ENCODE measurements at places on chromosomes 7 and 10.

- no peak for DNase-seq
Measured at GRCh38 chr7:88888684-88889083, 93.1 kb upstream of the TEX47 start.

GRCh38 chr10:82160307-82160706 is 285.3 kb downstream of the NRG3 start:
- no peak for DNase-seq

GRCh38 chr10:21496343-21497176 is 28.9 kb downstream of the SKIDA1 start:
- DNase-seq: peak; percentile 48

DNA sequence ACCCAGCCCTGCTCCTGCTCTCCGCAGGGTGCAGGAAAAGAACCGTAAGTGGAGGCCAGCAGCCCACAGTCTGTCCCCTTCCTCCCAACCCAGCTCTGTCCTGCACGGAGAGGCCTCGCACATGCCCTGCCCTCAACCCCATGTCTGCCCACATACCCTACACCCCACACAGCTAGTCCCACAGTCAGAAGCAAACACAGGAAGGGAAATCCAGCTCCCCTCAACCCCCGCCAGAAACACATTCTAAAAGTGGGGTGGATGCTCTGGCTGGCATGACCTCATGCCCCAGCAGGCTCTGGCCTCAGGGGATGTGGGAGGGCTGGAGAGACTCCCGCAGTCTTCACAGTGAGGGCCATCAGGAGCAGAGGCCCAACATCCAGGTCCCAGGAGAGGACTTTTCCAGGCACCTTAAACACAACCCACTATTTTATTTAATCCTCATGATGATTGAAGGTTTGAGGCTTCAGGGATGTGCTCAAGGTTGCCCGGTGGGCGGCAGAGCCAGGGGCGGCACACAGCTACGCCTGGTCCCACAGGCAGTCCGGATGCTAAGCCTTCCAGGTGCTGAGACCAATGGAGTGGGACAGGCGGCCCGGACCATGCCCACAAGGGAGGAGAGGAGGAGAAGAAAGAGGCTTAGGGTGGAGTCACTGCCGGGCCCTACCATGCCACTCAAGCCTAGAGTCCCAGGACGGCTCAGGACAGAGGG is 29.9 kb downstream of the CALML5 start:
- no peak for DNase-seq

- DNase-seq: no peak
Measured at GRCh38 chr7:82998436-82998835, 164.2 kb downstream of the PCLO start.

DNA sequence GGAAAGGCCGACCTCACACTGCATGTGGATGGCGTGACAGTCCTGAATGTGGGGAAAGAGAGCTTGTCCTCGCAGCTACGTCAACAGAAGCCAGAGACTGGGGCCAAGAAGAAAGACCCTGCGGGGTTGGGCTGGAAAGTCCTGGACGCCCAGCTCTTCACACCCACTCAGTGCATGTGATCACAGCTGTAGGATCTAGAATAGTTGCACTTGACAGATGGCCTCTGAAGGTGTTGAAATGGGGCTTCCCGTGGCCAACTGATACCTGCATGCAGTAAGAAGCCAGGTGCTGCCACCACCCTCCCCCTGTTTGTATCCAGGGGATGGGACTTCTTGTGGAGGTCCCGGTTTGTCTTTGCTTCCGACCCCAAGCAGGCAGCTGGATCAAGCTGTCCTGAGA is 34.1 kb upstream of the OCM2 start:
- no peak for DNase-seq

- DNase-seq: no peak
Measured at GRCh38 chr10:24751716-24752115, 28.0 kb upstream of the ARHGAP21 start.

DNA sequence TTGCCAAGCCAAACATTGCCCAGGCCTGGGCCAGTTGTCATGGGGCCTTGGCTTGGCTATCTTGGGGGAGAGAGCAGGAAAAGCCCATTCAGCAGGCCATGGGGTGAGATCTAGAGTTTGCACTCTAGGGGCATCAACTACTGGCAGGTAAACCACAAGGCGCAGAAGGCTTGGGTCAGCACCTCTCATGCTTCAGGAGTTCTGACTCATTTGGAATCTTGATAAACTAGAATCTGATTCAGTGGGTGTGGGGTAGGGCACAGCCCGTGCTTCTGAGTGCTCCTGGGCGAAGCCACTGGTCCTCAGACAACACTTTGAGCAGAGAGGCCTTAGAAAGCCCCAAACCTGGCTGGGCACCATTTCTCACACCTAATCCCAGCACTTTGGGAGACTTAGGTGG is 81.1 kb downstream of the RGS10 start:
- DNase-seq: no peak

DNA sequence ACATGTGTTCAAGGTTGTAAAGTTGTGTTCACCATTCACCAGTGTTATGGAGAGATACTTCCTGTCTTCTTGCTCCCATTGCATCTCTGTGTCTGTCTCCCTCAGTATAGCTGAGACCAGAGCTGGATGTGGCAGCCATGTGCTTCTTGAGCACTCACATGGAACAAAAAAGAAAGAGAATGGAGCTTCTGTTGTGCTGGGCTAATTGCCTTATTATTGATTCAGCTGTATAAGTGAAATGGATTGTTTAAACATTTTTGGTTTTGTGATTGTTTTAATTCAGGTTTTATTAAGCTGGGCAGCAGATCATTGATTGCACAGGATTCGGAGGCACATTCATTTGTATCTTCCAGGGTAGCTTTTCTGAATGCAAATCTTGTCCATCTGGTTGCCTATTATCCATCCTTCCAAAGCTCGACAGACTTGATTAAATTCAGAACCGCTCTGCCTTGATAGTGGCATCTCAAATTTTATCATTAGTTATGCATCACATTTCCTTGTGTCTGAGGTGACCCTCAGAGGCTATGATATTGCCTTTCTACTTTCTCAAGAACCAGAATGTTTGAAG is 119.9 kb downstream of the CCNY start:
- no peak for DNase-seq

GRCh38 chr7:19224951-19225350 is 79.7 kb upstream of the FERD3L start:
- no peak for DNase-seq

GRCh38 chr7:1251796-1252539 is 19.3 kb downstream of the UNCX start:
- DNase-seq: no peak

DNA sequence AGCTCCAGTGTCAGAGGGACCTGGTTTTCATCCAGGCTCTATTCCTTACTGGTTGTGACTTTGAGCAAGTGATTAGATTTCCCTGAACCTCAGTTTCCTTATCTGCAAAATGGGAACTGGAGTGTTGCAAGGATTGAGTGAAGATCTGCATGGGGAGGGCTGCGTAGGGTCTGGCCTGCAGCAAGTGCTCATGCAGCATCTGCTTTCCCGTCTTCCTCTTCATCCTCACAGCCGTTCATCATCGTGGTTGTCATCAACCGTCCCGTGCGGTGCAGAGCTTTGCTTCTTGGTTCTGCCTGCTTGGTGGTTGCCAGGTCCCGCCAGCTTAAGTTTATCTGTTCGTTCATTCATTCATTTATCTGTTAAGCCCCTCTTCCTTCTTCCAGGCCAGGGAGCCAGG is 135.0 kb downstream of the GRK5 start:
- no peak for DNase-seq

GRCh38 chr7:120856198-120856597 is 1.7 kb downstream of the TSPAN12 start:
- no peak for DNase-seq

DNA sequence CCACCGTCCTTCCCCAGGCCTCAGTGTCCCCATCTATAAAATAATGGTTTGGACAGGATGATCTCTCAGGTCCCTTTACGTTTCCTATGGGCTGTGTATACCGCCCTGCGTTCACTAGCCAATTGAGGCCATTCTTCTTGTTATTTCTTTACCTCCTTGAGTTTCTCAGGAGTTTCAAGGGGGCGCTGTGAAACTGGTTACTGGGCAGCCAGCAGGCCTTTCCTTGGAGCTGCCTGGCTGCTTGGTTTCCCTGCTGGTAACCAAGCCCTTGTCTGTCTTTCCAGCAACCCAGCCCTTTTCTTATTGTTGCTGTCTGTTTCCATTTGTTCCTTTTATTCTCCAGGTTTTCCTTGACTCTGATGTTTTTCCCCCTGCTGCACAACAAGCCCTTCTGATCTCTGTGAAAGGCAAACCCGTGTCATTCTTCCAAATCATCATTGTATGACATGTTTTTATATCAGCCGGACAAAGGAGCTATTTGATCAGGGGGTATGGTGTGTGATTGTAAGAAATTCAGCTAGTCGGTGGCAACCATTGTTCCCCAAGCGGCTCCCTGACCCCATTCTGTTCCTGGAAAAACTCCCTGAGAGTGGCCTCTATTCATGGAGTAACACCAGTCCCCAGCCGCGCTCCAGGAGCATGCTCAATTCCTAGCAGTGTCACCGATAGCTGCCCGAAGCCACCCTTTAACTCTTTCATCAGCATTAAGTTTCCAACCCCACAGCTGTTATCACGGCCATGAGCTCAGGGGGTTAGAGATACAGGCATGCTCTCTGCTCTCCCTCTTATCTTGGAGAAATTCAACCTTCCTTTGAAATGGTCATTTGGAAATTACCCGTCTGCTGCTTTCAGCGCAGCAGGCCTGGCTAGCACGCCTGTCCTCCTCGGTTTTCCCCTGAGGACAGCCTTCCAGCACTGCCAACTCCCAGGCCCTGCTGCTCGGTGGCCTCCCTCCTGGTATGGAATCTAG is 26.6 kb downstream of the FGF8 start:
- no peak for DNase-seq

- DNase-seq: no peak
Measured at GRCh38 chr7:155610633-155611193, 33.7 kb upstream of the RBM33 start.

GRCh38 chr10:95326396-95326795 is 35.6 kb upstream of the PDLIM1 start:
- DNase-seq: no peak

GRCh38 chr10:8346861-8347260 is 292.4 kb downstream of the GATA3 start:
- DNase-seq: no peak

- no peak for DNase-seq
Measured at GRCh38 chr10:102704915-102705314, 9.3 kb downstream of the ARL3 start.

- DNase-seq: no peak
Measured at GRCh38 chr7:51633596-51633995, 317.0 kb upstream of the COBL start.

DNA sequence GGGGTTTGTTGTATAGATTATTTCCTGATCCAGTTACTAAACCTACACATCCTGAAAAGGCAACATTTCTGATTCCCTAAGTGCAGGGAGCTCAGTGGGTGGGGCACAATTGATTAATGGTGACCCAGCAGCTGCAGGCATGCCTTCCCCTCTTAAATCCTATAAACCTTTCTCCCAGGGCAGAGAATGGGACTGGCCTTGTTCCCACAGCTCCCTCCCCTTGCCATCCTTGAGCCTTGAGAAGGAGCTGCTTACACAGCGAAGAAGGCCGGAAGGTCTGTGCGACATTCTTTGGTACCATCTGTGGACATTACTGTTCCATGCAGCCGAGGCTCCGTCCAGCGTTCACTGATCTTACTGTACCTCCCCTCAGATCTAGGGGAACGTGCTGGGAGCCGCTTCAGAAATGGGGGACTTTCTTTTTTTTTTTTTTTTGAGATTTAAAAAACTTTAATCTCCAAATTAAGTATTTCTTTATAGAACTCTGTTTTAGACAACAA is 14.3 kb downstream of the KLF6 start:
- no peak for DNase-seq

DNA sequence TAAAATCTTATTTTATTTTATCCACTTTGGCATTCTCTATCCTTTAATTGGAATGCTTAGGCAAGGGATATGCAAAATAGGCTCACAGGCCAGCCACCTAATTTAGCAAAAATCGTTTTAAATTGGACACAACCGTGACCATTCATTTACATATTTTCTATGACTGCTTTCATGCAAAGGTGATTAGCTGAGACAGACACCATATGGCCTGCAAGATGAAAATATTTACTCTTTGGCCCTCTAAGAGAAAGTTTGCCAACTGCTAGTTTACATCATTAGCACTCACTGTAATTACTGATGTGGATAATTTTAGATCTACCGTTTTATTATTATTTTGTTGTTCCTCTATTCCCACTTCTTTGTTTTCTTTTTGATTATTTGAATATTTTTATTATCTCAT is 375.5 kb upstream of the LRRTM3 start:
- no peak for DNase-seq

GRCh38 chr10:4296161-4296560 is 511.2 kb upstream of the KLF6 start:
- no peak for DNase-seq

- no peak for DNase-seq
Measured at GRCh38 chr10:117627561-117627960, 85.0 kb downstream of the EMX2 start.

DNA sequence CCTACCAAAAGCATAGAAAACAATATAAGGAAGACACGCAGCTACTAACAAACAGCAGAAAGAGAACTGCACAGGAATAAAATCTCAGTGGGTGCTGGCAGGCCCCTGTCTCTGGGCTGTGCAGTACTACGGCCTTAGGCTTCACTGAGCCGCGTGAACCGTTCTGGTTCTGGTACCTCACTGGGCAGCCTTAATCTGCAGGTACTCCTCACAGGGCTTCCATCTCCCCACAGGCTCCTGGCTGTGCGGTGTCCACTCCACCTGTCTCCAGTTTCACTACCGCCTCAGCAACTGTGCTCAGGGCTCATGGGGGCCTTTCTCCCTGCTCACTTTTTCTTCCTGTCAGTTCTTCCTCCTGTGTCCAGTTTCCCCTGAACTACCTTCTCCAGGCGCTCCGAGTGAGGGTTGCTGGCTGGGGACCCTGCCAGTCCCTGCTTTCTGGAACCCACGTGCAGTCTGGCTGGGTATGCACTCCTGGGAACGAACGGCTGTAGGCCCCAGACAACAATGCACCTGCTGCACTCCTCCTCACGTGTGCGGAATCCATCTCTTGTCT is 75.7 kb downstream of the VIPR2 start:
- DNase-seq: no peak

DNA sequence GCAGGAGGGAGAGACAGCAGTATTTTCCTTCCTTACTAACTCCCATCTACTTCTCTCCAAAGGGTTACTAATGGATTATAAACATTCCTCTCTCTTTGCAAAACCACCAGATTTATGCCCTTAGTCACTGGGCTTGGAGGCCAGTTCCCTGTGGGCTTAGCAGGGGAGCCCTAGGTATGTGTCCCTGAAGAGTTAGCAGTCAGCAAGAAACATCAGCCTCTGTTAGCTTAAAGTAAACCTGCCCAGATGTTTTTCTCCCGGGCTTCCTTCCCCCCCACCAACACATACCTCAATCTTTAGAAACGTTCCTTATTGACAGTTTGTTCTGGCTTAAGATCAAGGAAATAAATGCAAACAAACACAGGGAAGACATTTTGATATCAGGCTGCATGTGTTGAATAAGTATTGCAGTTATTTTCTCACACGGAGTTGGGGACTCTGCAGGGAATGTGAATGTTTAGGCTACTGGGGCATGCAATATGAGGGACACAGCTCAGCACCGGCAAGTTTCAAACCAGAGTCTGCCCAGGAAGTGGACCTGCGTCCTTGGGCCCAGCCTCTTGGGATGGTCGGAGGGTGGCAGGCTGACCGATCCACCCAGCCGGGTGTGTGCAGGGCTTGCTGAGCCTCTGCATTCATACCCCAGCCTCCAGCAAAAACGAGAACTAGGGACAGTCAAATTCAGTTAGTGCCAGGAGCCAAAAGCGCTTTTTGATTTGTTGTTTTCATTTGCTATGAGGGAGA is 252.0 kb upstream of the GRB10 start:
- DNase-seq: no peak

- DNase-seq: no peak
Measured at GRCh38 chr10:125661431-125661940, 21.5 kb downstream of the TEX36 start.
